GM04504 (cell line): ENCODE measurements at places on chromosomes 16 and 17.

DNA sequence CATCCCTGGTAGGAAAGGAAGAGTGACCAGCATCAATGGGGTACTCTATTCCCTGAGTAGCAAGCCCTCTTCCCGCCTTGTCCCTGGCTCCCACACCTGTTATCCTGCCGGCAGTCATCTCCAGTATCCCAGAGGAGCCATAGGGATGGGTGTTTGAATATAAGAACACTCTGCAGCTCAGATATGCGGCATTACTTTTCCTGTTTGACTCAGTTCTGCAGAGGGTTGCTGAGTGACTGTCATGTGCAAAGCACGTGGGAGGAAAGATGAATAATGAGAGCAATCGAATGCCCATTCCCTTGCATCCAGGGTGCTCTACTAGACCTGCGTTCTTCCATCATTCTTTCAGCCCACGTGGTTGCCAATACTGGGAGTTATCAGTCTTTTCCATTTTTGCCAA is 115.1 kb downstream of the PRKCB start:
- DNase-seq: no peak

DNA sequence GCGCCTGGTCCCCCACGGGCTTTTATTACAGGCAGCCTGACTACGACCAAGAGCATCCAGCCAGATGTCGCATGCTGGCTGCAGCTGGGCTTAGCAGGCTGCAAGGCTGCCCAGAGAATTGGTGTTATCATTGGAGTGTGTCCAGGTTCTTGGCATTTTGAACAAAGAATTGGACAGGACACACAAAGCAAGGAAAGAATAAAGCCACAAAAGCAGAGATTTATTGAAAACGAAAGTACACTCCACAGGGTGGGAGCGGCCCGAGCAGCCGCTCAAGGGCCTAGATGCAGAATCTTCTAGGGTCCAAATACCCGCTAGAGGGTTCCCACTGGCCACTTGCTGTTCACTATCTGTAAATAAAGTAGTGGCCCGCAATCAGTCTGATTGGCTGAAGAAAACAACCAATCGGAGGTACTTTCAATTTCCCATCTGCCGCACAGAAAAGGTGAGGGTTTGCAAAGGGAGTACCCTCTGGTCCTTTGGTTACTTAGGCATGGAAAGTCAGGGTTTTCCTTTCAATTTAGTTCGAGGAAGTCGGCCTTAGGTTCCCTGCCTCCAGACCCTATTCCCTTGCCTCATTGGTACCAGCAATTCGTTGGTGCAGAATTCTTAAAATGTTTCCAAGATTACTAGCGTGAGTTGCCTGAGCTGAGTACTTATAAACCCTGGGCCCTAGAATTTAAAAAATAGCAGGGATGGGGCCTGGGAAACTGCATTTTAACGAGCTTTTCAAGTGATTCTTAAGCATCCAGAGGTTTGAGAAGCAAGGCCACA is 38.5 kb upstream of the CNEP1R1 start:
- peak; percentile 31 for DNase-seq

GRCh38 chr17:46178550-46179214 is 14.5 kb downstream of the KANSL1 start:
- DNase-seq: no peak

GRCh38 chr16:63618896-63619485 is 1502.9 kb downstream of the CDH11 start:
- DNase-seq: no peak

- no peak for DNase-seq
Measured at GRCh38 chr17:30340801-30341356, 7.0 kb upstream of the TMIGD1 start.

DNA sequence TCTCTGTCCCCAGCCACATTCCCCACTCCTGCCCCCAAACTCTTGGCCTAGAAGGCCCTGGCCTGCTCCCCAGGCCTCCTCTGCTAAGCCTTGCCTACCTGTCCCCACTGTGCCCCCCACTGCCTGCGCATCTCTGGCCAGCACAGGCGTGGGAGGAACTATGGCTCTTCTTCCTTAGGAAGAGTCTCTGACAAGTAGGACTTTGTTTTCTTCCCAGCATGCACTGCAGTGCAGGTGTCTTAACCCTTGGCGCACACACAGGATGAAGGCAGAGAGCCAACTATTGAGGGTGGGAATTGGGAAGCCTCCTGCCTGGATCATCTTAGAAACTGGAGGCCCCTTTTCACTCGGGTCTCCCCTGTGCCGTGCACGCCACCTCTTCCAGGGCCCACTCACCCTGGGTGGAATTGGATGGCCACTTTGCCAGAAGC is 3.6 kb downstream of the AMDHD2 start:
- DNase-seq: no peak

GRCh38 chr16:88026964-88027938 is 76.0 kb downstream of the BANP start:
- no peak for DNase-seq

- no peak for DNase-seq
Measured at GRCh38 chr16:51072591-51072990, 78.5 kb downstream of the SALL1 start.

DNA sequence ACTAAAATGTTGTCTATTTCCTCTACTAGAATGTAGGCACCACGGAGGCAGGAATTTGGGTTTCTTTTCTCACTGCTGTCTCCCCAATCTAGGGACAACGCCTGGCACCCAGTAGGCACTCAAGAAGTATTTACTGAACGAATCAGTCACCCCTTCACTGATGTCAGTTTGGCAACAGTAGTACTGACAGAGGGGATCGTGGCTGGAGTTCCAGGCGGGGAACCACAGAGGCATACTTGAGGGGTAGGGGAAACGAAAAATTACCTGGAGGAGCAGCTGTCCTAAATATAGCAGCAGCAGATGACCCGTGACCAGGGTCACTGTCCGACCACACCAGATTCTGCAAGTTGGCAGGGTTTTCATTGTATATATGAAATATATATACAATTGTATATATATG is 33.3 kb downstream of the TRIM25 start:
- DNase-seq: no peak

DNA sequence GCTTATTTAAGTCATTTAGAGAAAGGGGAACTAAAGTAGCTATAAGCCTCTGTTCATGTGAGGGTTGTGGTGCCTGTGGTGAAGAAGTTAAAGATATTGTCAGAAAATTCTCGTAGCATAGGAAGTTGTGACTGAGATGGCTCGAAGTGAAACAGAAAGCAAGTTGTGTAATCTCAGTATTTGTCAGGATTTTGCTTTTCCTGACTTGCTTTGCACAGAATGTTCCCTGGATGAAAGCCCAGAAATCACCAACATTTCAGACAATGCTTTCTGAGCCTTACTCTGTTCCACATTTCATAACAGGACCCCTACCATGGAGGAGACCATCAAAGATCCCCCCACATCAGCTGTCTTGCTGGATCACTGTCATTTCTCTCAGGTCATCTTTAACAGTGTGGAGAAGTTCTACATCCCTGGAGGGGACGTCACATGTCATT is 10.6 kb downstream of the CALCOCO2 start:
- DNase-seq: peak; percentile 55

- no peak for DNase-seq
Measured at GRCh38 chr16:10485159-10485558, 95.2 kb downstream of the EMP2 start.

DNA sequence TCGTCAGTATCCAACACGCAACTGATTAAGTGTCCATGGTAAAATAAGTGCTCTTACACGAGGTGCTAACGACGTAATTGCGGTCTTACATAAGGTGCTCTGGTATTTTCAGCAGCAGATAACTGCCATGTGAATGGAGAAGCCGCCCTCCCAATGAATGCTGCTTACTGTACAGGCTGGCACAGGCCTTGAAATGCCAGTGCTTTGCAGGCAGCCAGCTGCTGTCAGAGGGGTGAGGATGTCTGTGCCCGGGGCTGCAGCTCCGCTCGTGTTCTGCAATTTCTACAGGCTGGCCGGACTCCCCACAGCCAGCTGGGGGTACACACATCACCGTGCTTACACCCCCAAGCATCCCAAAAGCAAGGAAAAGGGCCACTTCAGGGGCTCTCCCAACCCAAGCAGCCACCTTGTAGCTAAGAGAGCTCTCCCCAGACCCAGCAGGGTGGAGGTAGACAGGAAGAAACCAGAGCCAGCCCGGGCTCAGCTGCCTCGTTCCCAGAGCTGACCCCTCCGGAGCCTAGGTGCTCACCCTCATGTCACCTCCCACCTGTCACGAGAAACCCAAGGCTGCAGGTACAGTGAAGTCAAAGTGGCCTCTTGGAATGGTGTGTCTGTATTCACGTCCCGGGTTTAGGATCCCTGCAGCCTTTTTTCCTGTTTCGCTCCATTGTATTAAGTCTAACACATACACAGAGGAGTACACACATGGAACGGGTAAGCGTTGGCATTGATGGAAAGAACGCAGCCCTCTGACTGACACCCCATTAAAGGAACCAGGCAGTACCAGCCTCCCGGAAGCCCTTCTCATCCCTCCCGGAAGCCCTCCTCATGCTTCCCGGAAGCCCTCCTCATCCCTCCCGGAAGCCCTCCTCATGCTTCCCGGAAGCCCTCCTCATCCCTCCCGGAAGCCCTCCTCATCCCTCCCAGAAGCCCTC is 27.2 kb upstream of the RPH3AL start:
- no peak for DNase-seq

- no peak for DNase-seq
Measured at GRCh38 chr16:66885491-66885890, 5.2 kb downstream of the PDP2 start.

GRCh38 chr17:27367121-27367981 is 73.4 kb downstream of the WSB1 start:
- DNase-seq: no peak

DNA sequence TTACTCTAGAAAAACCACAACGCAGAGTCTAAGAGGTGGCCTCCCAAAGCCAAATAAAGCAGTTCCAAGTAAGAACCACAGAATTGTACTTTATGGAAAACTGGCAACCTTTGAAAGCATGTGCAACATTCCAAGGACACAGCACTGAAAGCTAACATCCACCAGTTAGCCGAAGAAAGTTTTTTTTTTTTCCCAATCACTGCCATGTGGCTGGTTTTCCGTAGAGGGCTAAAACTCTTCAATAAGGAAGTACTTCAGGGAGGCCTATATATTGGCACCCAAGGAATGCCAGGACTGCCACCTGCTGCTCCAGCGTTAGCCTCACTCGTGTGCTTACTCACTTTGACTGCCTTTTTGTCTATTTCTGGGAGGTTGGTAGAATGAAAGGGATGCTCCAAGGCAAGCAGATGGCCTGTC is 25.2 kb downstream of the CEP95 start:
- DNase-seq: peak; percentile 46

DNA sequence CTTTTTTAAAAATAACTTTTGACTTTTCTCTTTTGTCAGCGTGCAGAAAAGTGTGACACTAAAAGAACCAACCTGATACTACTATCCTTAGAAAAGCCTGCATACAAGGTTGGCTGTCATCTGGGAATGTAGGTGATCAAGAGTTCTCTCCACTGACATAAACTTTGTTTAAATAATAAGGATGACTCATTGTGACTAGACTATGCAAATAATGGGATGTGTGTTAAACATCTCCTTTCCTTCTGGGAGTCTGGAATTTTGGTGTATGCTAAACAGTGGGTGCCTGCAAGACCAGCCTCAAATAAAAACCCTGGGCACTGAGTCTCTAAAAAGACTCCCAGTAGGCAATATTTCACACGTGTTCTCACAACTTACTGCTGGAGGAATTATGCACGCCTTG is 373.4 kb downstream of the CNTNAP4 start:
- no peak for DNase-seq

DNA sequence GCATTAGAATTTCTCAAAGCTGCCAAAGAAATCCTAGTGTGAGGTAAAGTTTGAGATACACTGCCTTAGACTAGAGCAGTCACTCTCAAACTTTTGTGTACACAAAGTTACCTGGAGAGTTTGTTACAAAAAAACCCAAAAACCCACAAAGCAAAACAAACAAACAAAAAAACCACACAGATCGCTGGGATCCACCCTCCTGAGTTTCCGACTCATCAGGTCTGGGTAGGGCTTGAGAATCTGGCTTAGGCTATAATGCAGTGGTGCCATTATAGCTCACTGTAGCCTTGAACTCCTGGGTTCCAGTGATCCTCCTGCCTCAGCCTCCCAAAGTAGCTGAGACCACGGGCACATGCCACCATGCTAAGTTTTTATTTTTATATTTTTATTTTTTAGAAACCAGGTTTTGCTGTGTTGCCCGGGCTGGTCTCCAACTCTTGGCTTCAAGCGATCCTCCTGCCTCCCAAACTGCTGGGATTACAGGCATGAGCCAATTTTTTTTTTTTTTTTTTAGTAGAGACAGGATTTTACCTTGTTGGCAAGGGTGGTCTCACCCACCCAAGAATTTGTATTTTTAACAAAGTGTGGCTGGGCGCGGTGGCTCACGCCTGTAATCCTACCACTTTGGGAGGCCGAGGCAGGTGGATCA is 22.3 kb upstream of the SMG1 start:
- no peak for DNase-seq

DNA sequence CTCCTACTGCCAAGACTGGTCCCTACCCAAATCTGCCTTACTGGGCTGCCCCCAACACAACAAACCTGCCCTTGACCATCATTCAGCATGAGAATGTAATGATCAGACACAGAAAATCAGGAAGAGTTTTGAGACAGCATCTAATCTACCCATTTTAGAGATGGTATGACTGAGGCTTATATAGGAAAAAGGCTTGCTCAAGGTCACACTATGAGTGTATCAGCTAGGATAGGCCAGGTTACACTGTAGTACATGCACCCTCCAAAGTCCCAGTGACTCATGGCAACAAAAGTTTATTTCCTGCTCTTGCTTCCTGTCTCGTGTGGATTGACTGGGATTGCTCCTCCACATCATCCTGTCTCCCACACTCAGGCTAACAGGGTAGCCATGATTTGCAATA is 27.9 kb downstream of the NLRC5 start:
- DNase-seq: no peak

DNA sequence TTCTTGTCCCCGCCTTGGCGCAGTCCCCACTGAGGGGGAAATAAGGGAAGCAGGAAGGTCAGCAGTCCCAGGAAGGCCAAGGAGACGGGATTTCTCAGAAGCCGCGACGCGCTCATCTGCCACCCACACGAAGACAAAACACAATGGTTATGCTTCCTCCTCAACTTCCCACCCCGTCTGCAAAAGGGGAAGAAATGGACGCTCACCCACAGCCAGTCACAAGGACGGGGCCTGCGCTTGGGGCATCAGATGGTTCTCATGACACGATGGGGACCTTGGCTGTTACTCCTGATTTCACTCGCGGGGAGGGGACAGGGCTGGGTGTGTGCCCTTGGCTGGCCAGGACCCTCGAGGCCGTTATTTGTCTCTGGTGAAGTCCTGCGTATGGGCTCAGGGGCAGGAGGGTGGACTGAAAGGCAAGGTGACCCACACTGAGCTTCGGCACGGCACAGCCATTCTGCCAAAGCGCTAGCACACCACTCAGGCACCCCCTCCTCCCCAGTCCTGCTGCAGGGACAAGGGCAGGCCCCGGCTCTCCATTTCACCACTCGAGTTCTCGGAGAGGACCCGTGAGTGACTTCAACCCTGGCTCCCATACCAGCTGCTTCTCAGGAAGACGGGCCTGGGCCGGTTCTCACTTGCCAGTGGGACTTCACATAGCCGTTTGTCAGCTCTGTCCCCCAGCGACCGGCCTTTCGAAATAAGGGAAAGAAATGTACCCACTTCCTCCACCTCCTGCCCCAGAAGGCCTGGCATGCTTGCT is 84.5 kb downstream of the ABR start:
- DNase-seq: no peak

GRCh38 chr17:57512258-57512657 is 232.8 kb downstream of the CCDC182 start:
- DNase-seq: no peak

GRCh38 chr17:7318121-7318860 is 3.1 kb upstream of the GPS2 start:
- DNase-seq: no peak
